A172 (cell line): ENCODE measurements at places on chromosomes 1 and 21.

GRCh38 chr1:61436016-61436415 lies 288.9 kb downstream of the TM2D1 start:
- no peak for DNase-seq

DNA sequence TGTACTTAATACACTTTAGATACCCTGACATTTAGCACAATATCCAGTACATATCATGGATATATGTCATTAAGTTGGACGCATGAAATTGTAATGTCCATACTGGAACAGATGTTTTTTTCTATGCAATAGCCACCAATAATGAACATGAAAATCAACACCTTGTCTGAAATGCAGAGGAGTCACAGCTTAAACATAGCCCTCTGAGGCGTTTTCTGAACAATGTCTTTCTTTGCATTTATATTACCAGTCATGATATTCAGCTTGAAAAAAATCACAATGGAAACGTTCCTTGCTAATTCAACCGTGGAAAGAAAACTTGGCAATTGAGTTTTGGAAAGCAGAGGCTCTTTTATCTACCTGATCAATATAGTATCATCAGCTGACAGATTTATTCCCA lies 86.7 kb upstream of the COL11A1 start:
- no peak for DNase-seq

- DNase-seq = no peak
Measured at GRCh38 chr1:60621368-60621851, 461.0 kb upstream of the NFIA start.

- peak; percentile 90 for DNase-seq
Measured at GRCh38 chr1:168643152-168643551, 66.7 kb downstream of the XCL1 start.
